ENCODE measurements at places on chromosomes 16 and 17. TPM values are rescaled to one million over a fixed set of nuclear protein-coding genes. Genes with fewer than 3 reads are reported as not detected.
A peak's percentile ranks its signal among the peaks of the same experiment; 100 is the strongest.

- no peak for DNase-seq
Observed at GRCh38 chr17:64185101-64185500, 55.2 kb upstream of the ERN1 start.

DNA sequence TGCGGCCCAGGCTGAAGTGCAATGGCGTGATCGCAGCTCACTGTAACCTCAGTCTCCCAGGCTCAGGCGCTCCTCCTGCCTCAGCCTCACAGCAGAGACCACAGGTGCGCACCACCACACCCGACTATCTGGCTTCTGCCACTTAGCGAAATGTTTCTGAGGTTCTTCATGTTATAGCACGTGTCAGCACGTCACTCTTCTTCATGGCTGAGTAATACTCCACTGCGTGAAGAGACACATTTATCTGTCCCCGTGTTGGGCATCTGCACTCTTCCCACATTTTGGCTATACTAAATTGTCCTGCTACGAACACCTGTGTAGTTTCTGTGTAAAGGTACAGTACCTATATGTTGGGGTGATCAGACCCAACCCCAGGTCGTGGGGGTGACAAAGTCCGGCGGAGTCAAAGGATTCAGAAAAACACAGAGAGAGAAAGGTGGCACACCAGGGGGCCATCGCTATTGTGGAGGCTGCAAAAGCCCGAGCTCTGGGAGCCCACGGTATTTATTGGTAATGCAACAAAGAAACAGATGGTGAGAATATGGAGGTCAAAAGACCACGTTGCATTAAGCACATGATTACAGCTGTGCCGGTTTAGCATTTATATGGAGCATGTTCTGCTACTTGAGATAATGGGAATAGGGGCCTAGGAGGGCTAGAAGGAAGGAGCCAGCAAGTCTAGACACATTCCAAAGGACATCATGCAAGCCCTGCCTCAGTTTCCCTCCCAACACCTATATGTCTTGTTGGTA, 851 bp upstream of the DPEP1 start:
- DNase-seq: no peak

DNA sequence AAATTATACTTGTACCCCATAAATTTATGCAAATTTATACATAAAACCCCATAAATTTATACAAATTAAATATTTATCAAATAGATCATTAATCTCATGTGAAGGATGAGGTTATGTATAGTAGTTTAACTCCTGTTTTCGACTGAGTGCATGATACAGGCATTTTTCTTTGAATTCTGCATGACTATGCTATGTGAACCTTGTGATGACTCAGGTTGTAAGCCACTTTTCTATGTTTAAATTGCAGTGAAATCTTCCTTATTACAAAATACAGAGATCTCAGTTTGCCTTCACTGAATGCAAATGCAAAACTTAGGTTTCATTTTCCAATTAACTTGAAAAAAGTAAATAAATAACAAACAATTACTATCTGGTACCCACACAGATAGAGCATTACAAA, 843.7 kb downstream of the CDH11 start:
- no peak for DNase-seq

DNA sequence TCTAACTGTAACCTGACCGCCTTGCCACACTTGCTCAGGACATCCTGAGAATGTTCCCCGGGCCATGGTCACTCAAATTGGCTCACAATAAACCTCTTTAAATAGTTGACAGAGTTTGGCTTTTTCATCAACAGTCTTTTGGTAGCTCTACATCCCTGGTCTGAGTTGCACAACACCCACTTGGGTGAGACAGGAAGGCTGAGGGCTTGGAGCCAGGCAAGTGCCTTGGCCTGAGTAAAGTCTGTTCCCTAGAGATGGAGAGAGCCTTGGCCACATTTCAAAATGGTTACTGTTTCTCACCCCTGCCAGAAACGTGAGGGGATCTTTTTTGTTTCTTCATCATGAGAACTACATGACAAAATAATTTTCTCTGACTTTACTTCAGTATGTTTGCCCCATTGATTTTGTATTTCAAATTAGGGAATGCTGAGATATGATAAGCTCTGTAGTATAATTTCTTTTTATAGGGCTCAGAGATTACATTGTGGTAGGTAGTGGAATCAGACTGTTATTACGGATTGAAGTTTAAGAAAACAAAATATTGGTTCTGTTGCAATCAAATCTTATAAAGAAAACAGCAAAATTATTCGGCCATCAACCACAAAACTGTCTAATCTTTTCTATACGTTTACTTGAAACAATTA, 53.9 kb upstream of the NETO2 start:
- DNase-seq: no peak

GRCh38 chr17:82957469-82957795, 117.6 kb upstream of the ZNF750 start:
- peak; percentile 41 for DNase-seq

The CDC6 gene
- total RNA-seq: 1.5 TPM

The AHSP gene
- 0.83 TPM for total RNA-seq

The IRX5 gene
- 0.08 TPM for total RNA-seq

The SKAP1 gene
- total RNA-seq: 20.9 TPM

The GHDC gene
- total RNA-seq: 15.7 TPM

The PYDC1 gene
- not detected for total RNA-seq

The LGALS9B gene
- total RNA-seq: not detected

The MGAT5B gene
- not detected for total RNA-seq

All from left lobe of liver (tissue), 2 donors.